Prostate gland (tissue), 2 donors: ENCODE measurements at places on chromosomes 5 and 9. TPM values are rescaled to one million over a fixed set of nuclear protein-coding genes. Genes with fewer than 3 reads are reported as not detected.

The WDR70 gene
- 16.2 TPM for total RNA-seq

The TTC39B gene
- 4.2 TPM for total RNA-seq

The CA9 gene
- total RNA-seq, result not detected

The NME5 gene
- 5.8 TPM for total RNA-seq

The BAAT gene
- total RNA-seq, result not detected

The PRLR gene
- 1.1 TPM for total RNA-seq

The ZDHHC12 gene
- 123 TPM for total RNA-seq

The BTNL9 gene
- 11.7 TPM for total RNA-seq

The ADGRD2 gene
- total RNA-seq, result 4.0 TPM

The SLC4A9 gene
- total RNA-seq, result not detected

The SLC23A1 gene
- 11.5 TPM for total RNA-seq

The MARCOL gene
- total RNA-seq, result not detected

The CDO1 gene
- 20.0 TPM for total RNA-seq

The ADAMTS16 gene
- total RNA-seq, result 0.11 TPM

The KCNIP1 gene
- total RNA-seq, result 13.5 TPM

The GLT6D1 gene
- total RNA-seq, result not detected

The BTNL8 gene
- total RNA-seq, result 8.3 TPM

The SPATA31E1 gene
- not detected for total RNA-seq

The FOXD4L4 gene
- total RNA-seq, result not detected

The FGD3 gene
- 11.0 TPM for total RNA-seq

The MCC gene
- total RNA-seq, result 54.1 TPM

The RNF183 gene
- total RNA-seq, result not detected

The SCGB3A1 gene
- 32.2 TPM for total RNA-seq

The RETREG1 gene
- total RNA-seq, result 13.5 TPM
